ENCODE measurements at places on chromosomes 12 and 14. TPM values are rescaled to one million over a fixed set of nuclear protein-coding genes. Genes with fewer than 3 reads are reported as not detected.

The CD4 gene
- 1.4 TPM for total RNA-seq

The IFT43 gene
- total RNA-seq, result 11.8 TPM

The RPGRIP1 gene
- total RNA-seq, result not detected

The NOXRED1 gene
- 0.27 TPM for total RNA-seq

The CFAP251 gene
- 0.78 TPM for total RNA-seq

The PCK2 gene
- total RNA-seq, result 118 TPM

The UBC gene
- 730 TPM for total RNA-seq

The DUSP16 gene
- 37.1 TPM for total RNA-seq

The ARL6IP4 gene
- 180 TPM for total RNA-seq

The C14orf39 gene
- total RNA-seq, result not detected

The GNB3 gene
- total RNA-seq, result 0.32 TPM

The DHRS4L2 gene
- total RNA-seq, result 19.8 TPM

The CLEC12A gene
- not detected for total RNA-seq

The PLBD1 gene
- total RNA-seq, result not detected

The CLEC9A gene
- total RNA-seq, result not detected

The DDX23 gene
- total RNA-seq, result 132 TPM

The CCDC85C gene
- total RNA-seq, result 4.7 TPM

The DBX2 gene
- total RNA-seq, result not detected

The SIRT4 gene
- total RNA-seq, result 2.5 TPM

The PTPN6 gene
- 441 TPM for total RNA-seq

The HOXC4 gene
- total RNA-seq, result 1.3 TPM

The RAD51AP1 gene
- 31.7 TPM for total RNA-seq

The OR6C2 gene
- total RNA-seq, result not detected

The PRH2 gene
- total RNA-seq, result not detected

The CCDC198 gene
- not detected for total RNA-seq

The SLC10A1 gene
- not detected for total RNA-seq

The PMCH gene
- total RNA-seq, result 1.8 TPM

The FAM90A1 gene
- 0.13 TPM for total RNA-seq

The GYS2 gene
- not detected for total RNA-seq

The CIROP gene
- not detected for total RNA-seq

The TAS2R8 gene
- not detected for total RNA-seq

The BBS10 gene
- total RNA-seq, result 4.4 TPM

The RNASE12 gene
- total RNA-seq, result not detected

The SNRPF gene
- total RNA-seq, result 49.8 TPM

The KLRG1 gene
- 7.6 TPM for total RNA-seq

The TM7SF3 gene
- 38.8 TPM for total RNA-seq

The FZD10 gene
- total RNA-seq, result not detected

The PTPN21 gene
- total RNA-seq, result 0.19 TPM

The WNT1 gene
- total RNA-seq, result not detected

The CRACR2A gene
- 33.5 TPM for total RNA-seq

The KRT6C gene
- not detected for total RNA-seq

The SETD3 gene
- 60.1 TPM for total RNA-seq

The AQP6 gene
- total RNA-seq, result not detected

The PRIM1 gene
- 85.9 TPM for total RNA-seq

The SIX1 gene
- not detected for total RNA-seq

The RERG gene
- not detected for total RNA-seq

The IFNG-AS1 gene
- total RNA-seq, result 0.57 TPM

The FAM161B gene
- total RNA-seq, result 1.2 TPM

The LTB4R2 gene
- 9.3 TPM for total RNA-seq
